ENCODE measurements at places on chromosomes 12 and 14.

- no peak for DNase-seq
Measured at GRCh38 chr12:41576925-41577324, 388.8 kb downstream of the PDZRN4 start.

- DNase-seq, result no peak
Measured at GRCh38 chr14:71586131-71586897, 345.9 kb upstream of the RGS6 start.

DNA sequence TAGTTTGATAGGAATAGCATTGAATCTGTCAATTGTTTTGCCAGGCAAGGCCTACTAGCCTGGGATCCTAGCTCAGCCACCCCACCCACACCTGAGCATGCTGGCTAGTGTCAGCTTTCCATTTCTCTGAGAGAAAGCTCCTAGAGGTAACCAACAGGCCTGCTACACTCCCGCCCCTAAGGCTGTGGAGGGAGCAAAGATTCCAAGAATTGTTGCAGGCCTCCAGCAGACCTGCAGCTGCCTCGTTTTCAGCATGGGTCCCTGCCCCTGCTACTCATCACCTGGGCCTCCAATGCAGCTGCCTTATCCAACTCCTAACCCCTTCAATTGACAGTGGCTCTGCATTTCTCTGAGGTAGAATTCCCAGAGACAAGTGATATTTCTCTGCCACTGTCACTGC, 852.4 kb upstream of the MDGA2 start:
- no peak for DNase-seq

- no peak for DNase-seq
Measured at GRCh38 chr14:75711105-75711795, 50.2 kb downstream of the TTLL5 start.

GRCh38 chr14:90317286-90317685, 14.5 kb downstream of the NRDE2 start:
- no peak for DNase-seq

DNA sequence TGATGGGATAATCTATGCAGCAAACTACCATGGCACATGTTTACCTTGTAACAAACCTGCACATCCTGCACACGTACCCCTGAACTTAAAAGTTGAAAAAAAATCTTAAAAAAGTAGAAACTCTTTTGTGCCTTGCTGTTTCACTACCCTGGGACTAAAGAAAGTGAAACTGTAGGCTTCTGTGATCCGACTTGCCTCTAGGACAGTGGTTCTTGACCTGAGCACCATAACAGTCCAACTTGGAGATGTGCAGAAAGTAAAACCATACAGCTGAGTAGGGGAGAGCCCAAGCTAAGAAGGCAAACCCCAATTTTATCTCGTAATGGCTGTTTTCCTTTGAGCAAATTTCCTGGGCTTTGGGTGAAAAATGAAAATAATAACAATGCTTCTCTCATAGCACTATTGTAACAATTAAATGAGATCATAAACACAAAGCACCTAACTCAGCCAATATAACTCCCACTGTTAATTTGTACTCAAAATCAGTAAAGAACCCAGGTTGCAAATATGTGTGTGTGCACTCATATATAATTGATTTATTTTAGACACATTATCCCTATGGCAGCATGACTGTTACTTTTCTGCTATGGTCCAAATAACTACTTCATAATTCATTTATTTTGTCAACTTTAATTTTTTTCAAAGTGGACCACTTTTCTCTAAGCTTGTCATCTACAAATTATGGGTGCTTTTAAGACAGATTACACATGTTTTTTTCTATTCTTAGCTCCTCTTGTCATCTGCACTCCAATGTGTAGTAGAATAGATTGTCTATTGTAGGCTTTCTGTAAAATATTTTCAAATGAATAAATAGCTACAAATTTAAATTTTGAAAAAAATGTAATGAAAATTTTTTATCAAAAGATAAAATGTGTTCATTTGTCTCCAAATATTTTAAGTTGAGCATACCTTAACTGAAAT, 334.9 kb downstream of the BTG1 start:
- no peak for DNase-seq

GRCh38 chr12:25135531-25136154, 59.3 kb downstream of the DNAI7 start:
- DNase-seq, result no peak

GRCh38 chr14:93049867-93050331, 65.8 kb downstream of the ITPK1 start:
- DNase-seq, result no peak

Measured in activated T-helper 1 cell treated with anti-CD3 and anti-CD28 coated beads, Interleukin-2, amount 50 U/mL, for 16 hours (primary cell).